OCI-M1 (cell line): ENCODE measurements at places on chromosomes 12 and 14.
A peak's percentile ranks its signal among the peaks of the same experiment; 100 is the strongest.

DNA sequence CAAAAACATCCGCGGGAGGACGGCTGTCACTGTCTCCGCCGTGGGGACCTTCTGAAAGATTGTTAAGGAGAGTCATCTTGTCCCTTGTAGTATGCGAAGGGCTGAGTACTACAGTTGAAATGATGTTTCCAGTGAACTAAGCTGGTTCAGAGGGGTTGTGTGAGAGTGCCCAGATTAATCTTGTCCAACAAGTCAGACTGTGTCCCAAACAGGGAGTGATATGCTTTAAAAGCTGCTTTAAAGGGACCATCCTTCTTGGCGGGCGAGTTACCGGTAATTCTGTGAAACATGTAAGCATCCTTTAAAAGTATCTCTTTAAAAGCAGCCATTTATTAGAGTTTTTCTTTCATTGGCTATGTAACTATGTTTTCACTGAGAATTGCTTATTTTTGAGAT is 1.1 kb downstream of the WDR20 start:
- no peak for DNase-seq

DNA sequence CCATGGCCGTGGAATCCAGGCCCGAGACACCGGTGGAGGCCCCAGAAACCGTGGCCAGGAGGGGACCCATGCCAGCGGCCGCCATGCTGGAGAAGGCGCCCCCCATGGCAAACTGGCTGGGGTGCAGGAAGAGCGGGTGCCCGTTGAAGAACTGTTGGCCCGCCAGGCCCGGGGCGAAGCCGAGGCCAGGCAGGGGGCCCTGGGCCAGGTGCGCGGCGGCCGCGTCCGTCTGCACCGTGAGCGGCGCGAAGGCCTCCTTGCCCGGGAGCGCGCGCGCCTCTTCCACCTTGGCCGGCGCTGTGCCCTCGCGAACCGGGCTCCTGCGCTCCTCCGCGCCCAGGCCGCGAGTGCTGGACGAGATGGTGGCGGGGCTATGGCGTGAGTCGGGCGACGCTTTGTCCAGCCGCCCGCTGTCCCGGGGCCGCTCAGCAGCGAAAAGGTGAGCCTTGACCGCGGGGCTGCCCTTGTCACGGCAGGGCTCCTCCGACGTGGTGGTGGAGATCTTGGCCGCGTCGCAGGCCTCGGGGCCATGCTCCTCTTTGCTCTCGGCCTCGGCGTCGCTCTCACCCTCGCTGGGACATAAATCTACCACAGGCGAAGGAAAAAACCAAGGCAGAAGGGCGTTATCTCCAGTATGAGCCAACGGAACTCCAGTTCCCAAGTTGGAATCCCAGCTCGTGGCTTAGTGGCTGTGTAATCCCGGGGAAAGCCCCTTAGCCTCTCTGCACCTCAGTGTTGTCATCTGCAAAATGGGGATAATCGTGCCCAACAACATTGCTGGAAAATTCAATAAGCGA is 9.5 kb downstream of the TBX3 start:
- no peak for DNase-seq

DNA sequence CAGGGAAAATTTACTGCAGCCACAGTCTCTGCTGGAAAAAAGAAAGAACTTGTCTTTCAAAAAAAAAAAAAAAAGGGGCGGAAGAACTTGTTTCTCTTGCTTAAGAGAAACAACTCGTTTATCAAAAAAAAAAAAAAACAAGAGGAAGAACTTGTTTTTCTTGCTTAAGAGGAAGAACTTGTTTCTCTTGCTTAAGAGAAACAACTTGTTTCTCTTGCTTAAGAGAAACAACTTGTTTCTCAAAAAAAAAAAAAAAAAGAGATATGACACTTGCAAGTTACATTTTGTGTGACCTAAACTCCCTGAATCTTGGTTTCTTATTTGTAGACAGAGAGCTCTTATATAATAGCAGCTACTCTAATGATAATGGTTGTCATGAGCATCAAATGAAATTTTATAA is 44.7 kb upstream of the USP15 start:
- peak; percentile 45 for DNase-seq

DNA sequence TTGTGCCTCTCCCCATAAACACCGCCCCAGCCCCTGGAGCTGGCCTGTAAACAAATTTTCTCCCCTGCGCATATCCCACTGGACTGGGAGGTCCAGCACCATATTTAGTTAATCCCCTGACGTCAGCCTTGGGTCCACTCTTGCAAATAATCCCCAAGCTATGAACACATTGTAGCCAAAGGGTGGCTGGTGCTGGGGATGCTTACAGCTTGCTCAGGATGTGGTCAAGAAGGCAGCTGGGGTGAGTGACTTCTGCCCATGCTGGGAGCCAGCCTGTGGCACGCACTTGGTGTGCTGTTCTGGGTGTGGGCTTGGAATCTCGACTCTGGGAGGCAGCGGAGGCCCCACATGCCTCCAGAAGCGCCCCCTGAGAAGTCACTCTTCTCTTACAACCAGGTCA is 32.1 kb downstream of the CMKLR1 start:
- DNase-seq = no peak

GRCh38 chr14:33560718-33561431 is 390.0 kb downstream of the EGLN3 start:
- DNase-seq = no peak

DNA sequence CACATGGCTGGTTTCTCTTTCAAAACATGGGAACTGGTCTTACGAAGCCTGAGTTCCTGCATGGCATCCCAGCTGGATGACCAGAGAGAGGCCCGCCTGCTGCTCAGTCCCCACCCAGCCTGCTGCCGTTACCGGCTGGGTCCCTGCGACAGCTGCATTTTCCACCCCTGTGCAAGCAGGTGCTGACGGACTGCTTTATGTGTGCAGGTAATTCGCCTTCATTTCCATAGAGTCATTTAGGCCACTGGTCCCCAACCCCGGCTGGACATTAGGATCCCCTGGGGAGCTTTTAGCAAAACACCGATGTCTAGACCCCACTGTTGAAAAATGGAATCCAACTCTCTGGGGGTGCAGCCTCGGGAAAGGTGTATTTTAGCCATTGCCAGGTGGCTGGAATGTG is 51.9 kb downstream of the RBM19 start:
- no peak for DNase-seq

DNA sequence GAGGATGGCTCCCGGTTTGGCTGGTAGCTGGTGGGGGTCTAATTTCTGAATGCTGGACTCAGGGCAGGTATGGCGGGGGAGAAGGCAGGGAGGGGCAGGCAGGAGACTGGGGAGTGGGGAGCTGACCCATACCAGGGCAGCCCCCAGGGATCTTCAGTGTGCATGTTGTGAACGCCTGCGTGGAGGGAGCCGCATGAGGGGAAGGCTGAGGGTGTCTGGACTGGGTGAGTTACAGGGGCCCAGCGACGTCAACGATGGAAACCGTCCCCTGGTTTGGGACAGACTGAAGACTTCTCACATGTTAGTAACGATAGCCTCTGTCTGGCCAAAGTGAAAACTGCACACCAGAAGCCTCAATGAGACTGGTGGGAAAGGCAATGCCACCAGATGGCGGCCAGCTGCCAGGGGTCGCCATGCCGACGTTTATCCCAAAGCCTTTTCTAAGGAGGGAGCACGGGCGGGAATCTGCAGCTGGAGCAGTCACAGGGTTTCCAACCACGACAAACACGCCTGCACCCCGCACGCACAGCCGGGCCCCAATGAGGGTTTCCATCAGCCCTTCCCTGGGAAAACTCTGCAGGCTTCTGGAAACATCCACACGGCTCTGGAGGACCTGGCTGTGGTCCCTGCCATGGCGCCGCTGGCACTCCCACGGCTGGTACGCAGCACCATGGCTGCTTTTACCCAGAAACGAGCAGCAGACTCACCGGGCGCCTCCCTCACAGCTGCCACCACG is 14.0 kb downstream of the PGAM5 start:
- DNase-seq = no peak

DNA sequence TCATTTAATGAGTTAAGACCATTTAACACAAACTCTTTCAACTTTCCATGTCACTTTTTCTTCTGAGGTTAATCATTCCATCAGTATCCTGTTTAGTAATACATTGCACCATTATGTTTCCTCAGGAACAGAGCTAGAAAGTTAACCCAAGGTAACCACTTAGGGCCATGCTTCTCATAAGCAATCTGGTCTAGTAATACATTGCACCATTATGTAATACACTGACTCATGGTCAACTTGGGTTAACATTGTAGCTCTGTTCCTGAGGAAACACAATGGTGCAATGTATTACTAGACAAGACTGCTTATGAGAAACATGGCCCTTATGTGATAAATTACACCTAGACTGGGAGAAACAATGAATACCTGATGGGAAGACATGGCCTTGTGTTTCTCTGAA is 21.7 kb downstream of the ERH start:
- no peak for DNase-seq

- no peak for DNase-seq
Measured at GRCh38 chr12:131747276-131748177, 36.6 kb downstream of the SFSWAP start.

- DNase-seq = no peak
Measured at GRCh38 chr12:48424644-48425043, 47.7 kb upstream of the ANP32D start.

DNA sequence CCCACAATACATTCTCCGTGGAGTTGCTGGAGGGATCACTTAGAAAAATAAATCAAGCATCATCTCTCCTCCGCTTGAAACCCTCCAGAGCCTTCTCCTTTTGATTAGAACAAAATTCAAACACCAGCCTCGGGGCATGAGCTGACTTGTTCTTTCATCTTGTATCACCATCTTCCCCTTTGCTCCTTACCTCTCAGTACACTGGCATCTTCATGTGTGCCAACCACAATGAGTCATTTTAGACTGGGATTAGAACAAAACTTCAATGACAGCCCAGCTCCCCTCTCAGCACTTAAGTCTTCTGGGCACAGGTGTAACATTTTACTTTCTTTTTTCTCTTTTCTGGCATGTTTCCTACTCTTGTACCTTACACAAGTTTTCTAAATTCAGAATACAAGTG is 1159.2 kb upstream of the TMEM132C start:
- no peak for DNase-seq

GRCh38 chr14:69005432-69006148 is 26.5 kb upstream of the ACTN1 start:
- DNase-seq = no peak

DNA sequence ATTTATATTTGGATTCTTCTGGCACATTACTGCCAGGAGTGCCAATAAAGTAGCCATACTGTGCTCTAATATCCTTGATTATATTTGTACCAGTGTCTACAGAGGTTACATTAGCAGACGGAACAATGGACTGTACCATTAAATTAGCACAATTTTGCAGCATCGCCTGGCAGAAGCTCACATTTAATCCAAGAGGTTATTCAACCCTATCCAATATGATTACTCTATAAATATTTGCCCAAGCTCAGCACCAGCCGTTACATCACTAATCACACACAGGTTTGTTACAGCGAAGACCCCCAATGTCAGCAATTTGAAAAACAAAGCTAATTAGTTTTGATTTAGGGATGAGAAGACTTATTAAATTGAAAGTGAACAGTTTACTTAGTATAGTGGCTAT is 16.9 kb upstream of the MGST1 start:
- no peak for DNase-seq

GRCh38 chr12:10126413-10126812 is 3.6 kb downstream of the CLEC7A start:
- peak; percentile 8 for DNase-seq

DNA sequence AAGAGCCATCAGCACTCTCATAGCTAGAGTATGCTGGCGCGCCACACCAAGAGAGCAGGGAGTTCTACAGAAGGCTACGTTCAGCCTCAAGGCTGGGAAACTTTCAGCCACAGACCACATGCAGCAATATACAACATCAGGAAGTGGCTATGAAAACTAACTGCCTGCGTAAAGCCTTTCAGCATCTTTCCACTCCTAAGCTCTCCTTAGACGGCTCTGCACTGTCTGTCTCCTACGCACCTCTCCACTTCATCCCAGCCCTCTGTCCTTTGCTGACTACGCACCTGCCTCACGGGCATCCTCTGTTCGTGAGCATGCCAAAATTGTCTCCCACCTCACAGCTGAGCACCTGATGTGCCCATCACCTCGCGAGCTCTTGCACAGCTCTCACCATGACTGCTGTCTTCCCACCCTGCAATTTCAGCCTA is 9.7 kb downstream of the MPHOSPH9 start:
- DNase-seq = no peak
